NCI-H226 (cell line): ENCODE measurements at places on chromosomes 12 and 14.

DNA sequence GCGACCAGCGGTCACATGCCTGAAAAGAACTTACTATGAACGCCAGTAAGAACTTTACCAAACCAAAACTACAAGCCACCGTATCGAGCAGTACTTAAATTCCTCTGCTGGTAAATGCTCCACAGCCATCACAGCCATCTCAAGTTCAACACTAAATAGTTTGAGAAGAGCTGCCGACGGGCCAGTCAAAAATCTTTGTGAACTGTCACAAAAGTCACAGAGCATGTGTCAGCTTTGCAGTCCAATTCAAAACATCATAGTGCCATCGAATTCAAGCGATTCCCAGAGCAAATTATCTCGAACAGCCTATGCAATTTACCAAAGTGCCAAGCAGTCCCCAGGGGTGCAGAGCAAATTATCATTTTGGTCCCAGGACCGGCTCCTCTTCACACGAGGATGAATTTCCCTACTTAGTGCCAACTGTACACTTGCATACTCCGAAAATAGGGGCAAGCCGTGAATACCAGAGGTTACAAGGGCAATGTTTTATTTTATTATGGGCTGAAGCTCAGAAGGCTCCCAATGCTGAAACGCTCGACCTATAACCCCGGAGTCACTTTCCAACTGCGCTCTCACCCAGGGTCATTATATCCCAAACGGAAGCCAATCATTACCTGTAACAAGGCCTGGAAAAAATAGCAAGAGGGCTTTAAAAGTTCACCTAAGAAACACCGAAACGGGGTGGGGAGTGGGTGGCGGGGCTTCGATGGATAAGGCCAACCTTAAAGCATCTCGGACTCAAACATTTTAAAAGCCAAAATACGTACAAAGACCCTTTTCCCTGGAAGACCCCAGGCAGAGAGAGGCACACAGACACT, 1.1 kb downstream of the LRP6 start:
- no peak for DNase-seq

DNA sequence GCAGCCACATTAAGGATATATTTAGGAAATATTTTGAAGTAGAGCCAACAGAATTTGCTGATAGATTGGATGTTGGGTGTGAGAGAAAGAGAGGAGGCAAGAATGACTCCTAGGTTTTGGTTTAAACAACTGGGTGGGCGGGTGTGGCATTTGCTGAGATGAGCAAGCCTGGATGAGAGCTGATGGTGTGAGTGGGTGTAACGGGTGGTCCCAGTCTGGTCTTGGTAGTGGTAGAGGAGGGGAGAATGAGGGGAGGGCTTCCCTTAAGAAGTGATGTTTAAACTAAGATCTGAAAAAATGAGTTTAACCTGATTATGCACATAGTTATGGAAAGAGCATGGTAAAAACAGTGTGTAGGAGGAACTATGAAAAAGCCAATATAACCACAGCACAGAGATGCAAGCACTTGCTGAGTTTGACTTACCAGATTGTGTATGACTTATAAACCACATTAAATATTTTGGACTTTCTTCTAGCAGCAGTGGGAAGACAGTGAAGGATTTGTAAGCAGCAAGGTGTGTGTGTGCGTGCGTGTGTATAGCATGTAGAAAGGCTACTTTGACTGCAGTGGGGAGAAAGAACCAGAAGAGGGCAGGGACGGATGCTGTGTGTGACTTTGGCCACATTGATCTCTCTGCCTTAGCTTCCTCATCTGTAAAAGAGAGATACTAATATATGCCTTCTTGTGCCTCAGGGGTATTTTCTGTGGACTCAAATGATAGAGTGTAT, 139.7 kb downstream of the PRIMA1 start:
- DNase-seq = no peak

DNA sequence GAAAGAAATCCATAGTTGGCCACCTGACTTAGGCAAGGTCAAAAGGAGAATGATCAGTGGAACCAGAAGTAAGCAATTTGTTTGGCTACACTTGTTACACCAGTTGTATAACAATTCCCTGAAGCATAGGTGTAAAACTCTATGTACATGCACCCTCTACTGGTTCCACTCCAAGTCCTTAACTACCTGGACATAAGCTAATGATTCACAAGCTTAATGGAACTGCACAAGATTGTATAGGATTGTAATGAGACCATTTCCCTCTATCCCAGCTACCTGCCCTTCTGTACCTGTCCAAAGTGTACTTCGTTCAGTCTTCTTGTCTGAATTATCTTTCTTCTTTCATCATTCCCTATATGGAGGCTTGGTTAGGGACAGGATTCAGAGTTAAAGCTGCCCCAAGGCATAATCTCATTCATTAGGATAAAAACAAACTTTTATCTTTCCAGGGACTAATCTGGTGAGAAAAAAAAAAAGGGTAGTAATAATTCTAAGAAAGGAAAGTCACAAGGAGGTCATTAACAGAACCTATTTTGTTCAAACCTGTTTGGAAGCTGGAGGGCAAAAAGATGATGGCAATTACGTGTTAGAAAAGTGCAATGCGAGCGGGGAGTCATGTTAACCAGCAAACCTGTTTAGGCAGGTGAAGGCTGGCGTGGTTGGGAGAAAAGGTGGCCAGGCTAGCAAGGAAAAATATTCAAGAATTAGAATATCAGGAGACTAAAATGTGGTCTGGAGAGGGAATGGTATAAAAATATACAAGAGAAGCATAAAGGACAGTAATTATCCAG, 2.8 kb upstream of the TMEM52B start:
- DNase-seq = no peak

GRCh38 chr12:100266585-100266834, 369 bp downstream of the DEPDC4 start:
- DNase-seq = no peak

DNA sequence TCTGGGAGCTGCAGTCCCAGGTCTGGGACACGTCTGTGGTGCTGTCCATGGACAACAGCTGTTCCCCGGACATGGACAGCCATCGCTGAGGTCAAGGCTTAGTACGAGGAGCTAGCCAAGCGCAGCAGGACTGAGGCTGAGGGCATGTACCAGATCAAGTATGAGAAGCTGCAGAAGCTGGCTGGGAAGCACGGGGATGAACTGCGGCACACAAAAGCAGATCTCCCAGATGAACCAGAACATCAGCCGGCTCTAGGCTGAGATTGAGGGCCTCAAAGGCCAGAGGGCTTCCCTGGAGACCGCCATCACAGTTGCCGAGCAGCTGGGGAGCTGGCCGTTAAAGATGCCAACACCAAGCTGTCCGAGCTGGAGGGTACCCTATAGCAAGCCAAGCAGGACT, 375.3 kb downstream of the SEC23A start:
- no peak for DNase-seq

- no peak for DNase-seq
Observed at GRCh38 chr12:9406564-9407424, 198.6 kb upstream of the PZP start.

DNA sequence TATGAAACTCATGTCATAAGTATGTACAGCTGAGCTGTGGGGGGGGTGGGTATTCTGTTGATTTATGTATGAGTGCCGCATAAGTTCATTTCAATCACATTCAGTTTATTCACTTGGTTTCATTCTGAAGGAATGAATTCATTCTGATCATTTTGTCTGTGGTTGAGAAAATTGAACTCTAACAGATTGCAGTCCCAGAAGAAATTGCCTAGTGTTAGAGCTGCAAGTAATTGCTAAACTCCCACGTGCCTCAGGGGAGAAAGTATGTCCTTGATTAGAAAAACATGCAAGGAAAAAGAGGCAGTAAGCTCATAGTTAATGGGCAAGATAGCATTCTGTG, 442.4 kb upstream of the MGAT4C start:
- peak; percentile 41 for DNase-seq

DNA sequence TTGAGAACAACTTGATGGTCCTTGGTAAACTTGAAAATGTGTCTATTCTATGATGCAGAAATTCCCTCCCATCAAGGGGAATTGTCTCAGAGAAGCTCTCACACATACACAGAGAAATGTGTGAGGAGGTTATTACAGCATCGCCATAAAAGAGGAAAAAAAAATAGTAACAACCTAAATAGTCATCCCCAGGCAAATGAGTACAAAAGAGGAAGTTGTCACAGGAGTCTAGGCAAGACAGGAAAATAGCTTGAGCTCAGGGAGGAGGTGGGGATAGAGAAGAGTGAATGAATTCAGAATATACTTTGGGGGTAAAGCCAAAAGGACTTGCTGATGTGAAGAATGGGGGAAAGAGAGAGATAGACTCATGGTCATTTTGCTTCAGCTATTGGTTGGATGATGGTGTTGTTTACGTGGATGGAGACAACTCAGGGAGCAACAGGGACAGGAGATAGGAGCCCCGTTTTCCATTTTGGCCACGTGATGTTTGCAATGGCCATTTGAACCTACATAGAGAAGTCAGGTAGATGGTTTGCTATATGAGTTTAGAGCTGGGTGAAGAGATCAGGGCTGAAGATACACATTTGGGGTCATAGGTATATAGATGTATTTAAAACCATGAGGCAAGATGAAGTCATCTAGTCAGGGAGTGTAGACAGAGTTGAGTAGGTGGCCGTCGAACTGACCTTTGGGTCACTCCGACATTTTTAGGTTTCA, 20.3 kb downstream of the LRRC74A start:
- DNase-seq = no peak

- DNase-seq = no peak
Observed at GRCh38 chr14:106605548-106606448, 1079.4 kb downstream of the TMEM121 start.

GRCh38 chr14:91985521-91986255, 38.2 kb upstream of the FBLN5 start:
- no peak for DNase-seq

GRCh38 chr14:76589246-76589645, 172.0 kb upstream of the VASH1 start:
- DNase-seq = no peak

DNA sequence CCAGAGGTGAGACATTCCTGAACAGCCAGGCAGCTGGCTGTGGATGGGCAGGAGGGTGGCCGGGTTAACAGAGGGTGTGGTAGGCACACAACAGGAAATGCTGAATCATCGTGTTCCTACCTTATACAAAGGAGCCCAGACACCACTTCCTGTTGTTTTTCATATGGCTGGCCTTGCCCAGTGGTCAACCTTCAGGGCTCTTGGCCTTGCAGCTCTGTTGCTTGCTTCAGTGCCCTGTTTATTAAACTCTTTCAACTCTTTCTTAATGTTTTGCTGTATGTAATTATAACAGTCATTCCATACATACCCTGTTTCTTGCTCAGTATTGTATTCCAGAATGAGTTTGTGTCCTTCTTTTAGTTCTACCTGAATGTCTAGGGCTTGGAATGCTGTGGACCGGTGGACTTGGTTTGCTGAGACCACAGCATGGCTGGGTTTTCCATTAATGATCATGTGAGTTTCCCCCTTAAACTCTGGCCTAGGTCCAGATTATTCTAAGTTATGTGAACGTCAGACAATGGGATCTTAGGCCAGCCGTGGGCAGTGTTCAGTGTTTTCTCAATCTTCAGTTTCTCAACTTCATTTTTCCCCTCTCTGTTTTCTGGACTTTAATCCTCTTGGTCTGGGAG, 11.9 kb downstream of the CFAP54 start:
- peak; percentile 85 for DNase-seq

DNA sequence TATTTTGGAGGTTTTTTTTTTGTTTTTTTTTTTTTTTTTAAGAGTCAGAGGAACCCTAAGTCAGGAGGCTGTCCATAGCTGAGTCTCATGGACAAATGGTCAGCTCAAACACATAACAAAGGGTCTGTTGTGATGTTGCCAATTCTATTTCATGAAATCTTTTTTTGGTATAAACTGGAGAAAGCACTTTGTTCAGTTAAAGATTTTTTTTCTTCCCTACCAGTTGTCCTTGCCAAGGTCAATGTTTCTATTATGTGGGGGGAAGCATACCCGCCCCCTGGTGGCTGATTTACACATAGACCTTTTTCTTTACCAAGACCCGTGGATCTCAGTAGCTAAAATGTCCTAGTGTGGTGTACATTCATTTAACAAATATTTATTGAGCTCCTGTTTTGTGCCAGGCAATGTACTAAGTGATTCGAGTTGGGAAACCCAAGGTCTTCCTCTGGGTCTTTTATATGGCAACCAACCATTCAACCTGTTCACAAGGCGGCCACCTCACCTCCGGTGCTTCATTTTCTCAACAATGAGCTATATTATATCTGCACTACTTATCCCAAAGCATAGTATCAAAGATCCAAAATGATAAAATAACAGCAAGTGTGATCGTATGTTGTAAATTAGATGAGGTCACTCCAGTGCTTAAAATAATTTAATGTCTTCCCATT, 214.5 kb downstream of the PAH start:
- DNase-seq = peak; percentile 18

GRCh38 chr14:100644784-100645183, 57.6 kb upstream of the BEGAIN start:
- no peak for DNase-seq

DNA sequence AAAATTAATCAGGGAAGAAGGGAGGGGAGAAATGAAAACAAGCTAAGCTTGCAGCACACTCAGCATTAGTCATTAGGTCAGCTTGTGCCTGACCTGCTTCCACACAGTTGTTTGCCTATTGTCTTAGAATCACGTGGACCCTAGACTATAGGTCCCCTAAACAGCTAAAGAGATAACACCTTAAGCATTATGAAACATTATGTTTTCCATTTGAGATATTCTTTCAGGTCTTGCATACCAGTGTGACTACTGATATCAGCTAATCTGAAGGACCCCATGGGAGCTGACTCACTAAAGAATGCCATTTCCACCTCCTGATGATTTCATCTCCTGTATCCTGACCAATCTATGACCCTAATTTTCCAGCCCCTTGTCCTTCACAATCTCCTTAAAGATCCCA, 154.1 kb upstream of the FUT8 start:
- DNase-seq = peak; percentile 89

GRCh38 chr12:25993901-25994651, 35.6 kb downstream of the RASSF8 start:
- DNase-seq = peak; percentile 38

DNA sequence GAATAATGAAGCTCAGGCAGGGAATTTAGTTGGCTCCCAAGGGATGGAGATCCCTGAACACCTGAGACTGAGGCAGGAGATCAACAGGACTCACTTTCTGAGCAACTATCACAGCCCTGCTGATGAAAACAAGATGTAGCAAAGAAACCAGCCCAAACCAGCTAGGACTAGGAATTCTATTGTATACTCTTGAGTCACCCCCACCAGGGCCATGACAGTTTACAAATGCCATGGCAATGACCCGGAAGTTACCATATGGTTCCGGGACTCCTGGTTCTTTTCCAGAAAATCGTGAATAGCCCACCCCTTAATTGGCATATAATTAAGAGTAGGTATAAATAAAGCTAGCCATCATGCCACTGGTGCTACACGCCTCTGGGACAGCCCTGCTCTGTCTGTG, 46.0 kb upstream of the OASL start:
- no peak for DNase-seq

GRCh38 chr12:31991146-31991545, 31.9 kb downstream of the RESF1 start:
- DNase-seq = no peak

DNA sequence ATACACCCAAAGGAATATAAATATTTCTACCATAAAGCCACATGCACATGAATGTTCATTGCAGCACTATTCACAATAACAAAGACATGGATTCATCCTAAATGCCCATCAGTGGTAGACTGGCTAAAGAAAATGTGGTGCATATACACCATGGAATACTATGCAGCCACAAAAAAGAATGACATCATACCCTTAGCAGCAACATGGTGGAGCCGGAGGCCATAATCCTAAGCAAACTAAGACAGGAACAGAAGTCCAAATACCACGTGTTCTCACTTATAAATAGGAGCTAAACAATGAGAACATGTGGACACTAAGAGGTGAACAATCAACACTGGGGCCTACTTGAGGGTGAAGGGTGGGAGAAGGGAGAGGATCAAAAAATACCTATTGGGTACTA, 198.5 kb downstream of the BMP4 start:
- DNase-seq = no peak
